Calu3 (cell line): ENCODE measurements at places on chromosomes 1 and 21.

DNA sequence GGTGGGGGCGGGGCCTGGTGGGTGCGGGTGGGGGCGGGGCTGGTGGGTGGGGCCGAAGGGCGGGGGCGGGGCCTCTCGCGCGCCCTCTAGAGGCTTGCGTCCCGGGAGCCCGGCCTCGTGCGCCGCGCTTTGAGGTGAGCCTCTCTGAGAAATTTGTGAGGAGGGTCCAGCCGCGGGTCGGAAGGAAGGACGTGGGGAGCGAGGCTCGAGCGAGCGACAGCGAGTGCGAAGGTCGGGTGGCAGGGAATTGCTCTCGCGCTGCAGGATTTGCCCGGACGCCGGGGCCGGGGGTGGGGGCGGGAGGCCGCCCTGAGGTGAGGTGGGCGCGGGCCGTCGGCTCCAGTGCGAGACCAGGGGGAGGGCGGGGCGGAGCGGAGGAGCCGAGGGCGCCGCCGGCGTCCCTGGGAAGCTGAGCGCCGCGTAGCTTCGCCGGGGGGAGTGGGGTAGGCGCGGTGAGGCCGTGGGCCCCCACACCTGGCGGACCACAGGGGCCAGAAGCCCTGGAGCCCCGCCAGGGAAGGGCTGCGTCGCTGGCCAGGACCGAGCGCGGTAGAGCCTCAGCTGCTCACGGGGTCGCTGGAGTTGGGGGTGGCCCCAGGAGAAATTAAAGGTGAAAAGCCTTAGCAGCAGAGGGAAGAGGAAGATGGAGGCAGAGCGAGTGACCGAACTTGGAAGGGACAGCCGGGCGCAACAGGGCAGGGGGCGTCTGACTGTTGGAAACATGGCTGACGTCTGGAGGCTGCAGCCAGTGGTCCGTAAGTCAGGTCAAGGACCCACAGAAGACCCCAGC is 754 bp upstream of the LSS start:
- DNase-seq, result no peak

DNA sequence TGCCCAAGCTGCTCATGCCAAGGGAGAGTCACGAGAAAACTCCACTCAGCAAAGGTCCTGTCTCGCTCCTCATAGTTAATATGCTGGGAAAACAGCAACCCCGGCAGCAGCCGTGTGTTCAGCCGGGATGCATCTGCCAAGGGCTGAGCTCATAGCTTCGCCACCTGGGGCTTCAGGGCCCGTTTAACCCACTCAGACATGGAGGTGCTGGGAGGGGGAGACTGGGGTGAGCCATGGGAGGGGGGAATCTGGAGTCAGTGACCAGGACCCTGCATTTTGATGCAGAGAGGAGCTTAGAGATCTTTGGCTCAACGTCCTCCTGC is 283.4 kb downstream of the PTPRU start:
- no peak for DNase-seq

DNA sequence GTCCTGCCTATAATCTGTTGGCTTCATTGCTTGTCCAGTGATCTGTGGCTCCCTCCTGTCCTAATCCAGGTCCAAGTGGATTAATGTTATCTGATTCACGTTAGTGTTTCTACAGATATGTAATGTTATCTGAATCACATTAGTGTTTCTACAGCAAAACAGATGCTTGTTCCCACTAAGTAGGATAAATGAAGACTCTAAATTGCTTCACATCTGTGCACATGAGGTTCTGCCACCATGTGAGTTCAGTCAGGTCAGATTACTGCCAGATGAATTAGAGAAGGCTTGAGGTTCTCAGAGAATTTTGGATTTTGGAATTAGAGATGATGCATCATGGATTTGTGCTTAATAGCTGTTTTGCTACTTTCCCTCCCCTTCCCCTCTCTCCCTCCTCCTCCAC is 13.2 kb downstream of the DISC1 start:
- no peak for DNase-seq

GRCh38 chr1:33126411-33127000 is 45.6 kb downstream of the AZIN2 start:
- DNase-seq, result no peak

DNA sequence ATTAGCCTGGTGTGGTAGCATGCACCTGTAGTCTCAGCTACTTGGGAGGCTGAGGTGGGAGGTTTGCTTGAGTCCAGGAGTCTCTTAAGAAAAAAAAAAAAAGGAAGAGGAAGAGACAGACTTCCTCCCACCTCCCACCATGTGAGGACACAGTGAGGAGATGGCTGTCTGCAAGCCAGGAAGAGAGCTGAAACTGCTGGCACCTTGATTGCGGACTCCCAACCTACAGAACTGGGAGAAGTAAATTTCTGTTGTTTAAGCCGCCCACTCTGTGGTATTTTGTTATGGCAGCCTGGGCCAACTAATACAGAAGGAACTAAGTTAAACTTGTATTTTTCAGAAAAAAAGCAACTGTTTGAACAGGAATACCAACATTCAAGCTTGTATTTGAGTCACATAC is 21.7 kb downstream of the DOP1B start:
- DNase-seq, result no peak
